ENCODE measurements at places on chromosomes 5 and 9.

DNA sequence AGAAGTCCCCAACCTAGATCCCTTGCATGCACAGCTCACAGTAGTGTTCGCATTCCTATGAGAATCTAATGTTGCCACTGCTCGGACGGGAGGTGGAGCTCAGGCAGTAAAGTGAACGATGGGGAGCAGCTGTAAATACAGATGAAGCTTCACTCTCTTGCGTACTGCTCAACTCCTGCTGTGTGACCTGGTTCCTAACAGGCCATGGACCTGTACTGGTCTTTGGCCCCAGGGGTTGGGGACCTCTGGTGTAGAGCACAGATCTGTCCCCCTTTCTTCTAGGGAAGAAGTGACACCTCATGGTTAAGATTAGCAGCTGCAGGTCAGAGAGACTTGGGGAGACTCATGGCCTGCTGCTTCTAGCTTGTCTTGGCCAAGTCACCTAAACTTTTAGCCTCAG, 7.1 kb downstream of the ARHGEF28 start:
- DNase-seq: no peak

DNA sequence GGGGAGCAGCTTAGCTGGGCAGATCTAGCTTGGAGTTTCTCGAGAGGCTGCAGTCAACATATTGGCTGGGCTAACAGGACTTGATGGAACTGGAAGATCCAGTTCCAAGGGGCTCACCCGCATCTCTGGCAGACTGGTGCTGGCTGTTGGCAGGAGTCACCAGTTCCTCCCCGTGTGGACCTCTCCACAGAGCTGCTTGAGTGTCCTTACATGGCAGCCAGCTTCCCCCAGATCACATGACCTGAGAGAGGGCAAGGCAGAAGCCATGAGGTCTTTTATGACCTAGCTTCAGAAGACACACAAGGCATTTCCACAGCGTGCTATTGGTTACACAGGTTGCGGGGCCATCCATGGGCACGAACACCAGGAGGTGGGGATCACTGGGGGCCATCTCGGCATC, 26.4 kb upstream of the RXRA start:
- no peak for DNase-seq

- no peak for DNase-seq
Observed at GRCh38 chr5:144169904-144170275, 569 bp downstream of the YIPF5 start.

DNA sequence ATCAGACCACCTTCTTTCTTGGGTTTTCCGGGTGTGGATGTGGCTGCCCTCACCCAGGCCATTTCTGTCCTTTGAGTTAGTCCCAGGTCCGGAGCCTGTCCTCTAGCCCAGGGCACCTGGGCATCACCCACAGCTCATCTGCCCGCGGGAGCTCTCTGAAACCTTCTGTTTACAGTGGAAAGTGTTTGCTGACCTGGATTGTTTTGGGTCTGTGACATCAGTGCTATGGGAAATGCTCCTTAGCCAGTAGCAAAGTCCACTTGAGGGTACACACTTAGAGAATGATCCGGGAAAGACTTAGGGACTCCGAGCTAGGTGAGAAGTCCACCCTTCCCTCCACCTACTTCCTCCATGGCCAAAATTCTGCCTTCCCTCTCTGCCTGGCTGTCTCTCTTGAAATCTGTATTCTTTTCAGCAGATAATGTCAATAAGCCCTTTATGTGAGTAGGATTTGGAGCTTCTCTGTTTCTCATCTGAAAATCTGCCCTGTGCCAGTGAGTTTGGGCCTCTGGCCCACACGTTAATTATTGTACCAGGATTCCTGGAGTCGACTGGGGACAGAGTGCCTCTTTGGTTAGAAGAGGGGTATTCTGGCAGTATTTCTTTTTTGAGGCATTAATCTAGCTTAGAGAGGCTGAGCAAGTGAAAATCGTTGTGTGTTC, 19.9 kb downstream of the ABLIM3 start:
- DNase-seq: no peak

GRCh38 chr9:100029251-100029650, 69.5 kb downstream of the ERP44 start:
- DNase-seq: no peak

DNA sequence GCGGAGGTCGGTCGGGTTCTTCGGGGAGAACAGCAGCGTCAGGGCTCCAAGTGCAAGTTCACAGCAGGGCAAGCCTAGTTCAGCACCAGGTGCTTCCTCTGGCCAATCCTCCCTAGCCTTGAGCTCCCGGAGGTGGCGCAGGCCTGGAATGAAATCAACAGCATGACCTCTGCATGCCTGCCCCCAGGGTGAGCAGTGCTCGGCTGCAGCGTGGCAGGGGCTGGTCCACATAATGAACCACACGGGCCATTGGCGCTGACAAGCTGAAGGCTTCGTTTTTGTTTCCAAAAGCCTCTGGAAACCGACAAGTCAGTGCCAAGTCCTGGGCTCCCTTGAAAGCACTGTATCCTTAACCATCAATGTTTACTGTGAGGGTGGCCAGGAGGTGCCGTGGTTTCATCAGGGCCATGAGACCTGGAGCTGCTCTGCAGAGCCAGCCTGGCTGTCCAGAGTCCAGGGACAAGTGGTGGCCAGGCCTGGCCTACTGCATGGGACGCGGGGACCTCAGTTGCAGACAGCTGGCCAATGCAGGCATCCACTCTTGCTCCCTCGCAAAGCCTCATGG, 2.1 kb upstream of the INPP5E start:
- no peak for DNase-seq

- DNase-seq: no peak
Observed at GRCh38 chr5:62348723-62349481, 42.9 kb downstream of the KIF2A start.

Measured in activated CD4-positive, alpha-beta T cell treated with anti-CD3 and anti-CD28 coated beads for 1 hour (primary cell).